ENCODE measurements at places on chromosomes 4 and X.

- DNase-seq, result no peak
Observed at GRCh38 chrX:6464726-6465125, 70.2 kb downstream of the VCX3A start.

GRCh38 chr4:30028826-30029225 is 691.3 kb upstream of the PCDH7 start:
- DNase-seq, result no peak

- DNase-seq, result no peak
Observed at GRCh38 chrX:45842207-45842925, 641.7 kb upstream of the DIPK2B start.

DNA sequence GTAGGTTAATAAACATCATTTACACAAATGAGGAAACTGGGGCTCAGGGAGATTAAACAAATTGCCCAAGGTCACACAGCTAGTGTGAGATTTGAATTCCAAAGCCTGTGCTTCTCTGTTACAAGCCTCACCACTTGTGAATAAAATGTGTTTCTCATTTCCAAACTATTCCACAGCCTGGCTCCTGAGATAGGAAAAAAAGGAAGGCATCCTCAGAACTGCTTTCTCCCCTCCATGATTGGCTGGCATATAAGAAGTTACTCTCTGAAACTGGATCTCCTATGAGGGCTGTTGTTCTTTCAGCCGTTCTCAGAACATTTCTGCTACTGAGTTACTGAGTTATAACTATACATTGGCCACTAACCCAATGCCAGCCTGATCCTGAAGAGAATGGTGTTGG is 237.9 kb downstream of the MAML3 start:
- DNase-seq, result no peak

GRCh38 chrX:13376857-13377549 is 57.1 kb upstream of the ATXN3L start:
- DNase-seq, result no peak

DNA sequence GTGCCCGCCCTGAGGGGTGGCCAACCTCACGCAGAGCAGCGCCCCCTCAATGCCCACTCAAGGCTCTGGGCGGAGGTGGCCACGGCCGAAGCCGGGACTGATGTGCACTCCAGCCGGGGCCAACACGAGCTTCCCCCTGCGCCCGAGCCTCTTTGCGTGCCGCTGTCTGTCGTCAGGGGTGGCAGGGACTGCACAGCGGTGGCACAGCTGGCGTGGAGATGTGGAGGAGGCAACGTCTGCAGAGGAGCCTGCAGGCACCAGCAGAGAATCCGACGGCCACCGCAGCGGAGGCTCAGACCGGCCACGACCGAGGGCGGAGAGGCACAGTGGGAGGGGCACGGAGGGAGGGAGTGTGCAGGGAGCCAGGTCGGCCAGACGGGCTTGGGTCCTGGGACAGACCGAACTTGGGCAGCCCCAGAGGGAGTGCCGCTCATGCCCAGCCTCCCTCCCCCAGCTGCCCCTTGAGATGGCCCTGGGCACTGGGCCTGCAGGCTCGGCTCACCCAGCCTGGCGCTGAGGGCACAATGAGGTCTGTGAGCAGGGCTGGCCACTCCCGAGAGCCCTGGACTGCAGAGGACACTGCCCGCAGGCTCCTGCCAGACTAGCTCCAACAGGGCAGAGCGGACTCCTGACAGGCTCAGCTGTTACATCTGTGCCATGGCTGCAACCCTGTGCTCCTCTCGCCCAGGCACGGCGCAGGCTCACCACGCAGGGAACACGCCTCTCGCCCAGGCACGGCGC is 46.5 kb upstream of the CPLX1 start:
- no peak for DNase-seq

DNA sequence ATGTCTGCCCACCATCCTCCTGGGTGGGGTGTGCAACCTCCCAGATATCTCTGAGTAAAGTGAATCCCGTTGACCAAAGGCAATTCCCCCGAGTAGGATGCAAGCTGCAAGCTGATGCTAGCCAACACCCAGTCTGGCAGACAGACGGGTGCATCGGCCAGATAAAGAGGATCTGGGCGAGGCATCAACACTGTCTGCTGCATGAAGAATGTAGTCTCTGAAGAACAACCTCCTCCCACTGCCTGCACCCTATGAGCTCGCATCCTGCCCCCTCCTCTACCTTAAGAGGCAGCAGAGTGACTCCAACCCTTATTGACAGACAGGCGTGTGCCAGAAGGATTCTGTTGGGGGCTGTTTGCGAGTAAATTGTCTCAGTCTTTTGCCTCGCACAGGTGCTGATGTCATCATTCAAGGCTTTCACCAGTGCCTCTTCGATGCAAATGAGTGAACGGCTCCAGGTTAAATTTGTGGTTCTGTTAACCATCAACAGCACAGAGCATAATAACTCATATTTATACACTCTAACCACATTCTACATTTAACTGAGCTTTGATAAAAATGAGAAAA is 546.9 kb downstream of the BCOR start:
- DNase-seq, result no peak

GRCh38 chrX:134287346-134287745 is 50.4 kb downstream of the CCDC160 start:
- no peak for DNase-seq

DNA sequence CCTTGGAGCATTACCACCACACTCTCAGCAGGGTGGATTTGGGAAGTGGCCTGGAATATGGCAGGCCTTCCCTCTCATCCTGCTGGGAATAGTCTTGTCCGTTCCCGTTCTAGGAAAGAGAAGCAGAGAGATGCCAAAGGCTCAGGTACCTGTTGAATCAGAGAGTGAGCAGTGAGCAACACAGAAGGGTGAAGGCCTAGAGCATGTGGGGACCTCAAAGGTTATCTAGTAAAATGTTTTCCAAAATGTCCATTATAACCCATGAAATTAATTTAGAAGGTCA is 30.8 kb downstream of the SLC16A2 start:
- no peak for DNase-seq

DNA sequence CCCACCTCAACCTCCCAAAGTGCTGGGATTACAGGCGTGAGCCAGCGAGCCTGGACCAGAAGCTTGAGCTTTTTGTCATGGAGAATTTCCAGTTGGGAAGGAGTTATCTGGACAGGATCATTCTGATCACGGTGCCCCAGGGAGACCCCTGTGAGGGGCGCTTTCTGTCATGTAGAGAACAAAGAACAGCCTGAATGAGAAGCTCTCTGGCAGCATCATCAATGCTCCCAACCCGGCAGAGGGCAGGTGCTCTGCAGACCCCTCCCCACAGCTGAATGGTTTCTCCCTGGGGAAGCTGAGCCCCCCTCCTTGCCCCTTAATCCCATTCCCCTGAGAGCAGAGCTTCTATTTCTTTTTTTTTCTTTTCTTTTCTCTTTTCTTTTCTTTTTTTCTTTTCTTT is 7.3 kb upstream of the CSF2RA start:
- no peak for DNase-seq

GRCh38 chrX:7139202-7140081 is 8.1 kb upstream of the STS start:
- no peak for DNase-seq

DNA sequence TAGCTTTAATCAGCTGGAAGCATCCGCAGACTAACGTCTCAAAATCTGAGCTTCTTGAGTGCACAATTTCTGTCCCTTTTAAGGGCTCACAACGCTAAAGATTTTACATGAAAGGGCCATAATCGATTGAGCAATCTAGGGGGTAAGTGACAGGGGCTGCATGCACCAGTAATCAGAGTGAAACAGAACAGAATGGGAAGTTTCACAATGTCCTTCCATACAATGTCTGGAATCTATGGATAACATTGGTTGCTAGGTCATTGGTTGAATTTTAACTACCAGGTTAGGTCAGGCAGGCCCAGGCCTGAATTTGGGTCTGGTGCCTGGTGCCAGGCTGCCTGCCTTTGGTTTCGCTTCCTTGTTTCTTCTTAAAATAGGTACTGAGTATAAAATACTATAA is 42.0 kb upstream of the MTMR8 start:
- DNase-seq, result no peak

- no peak for DNase-seq
Observed at GRCh38 chr4:78667325-78667724, 108.8 kb upstream of the BMP2K start.

DNA sequence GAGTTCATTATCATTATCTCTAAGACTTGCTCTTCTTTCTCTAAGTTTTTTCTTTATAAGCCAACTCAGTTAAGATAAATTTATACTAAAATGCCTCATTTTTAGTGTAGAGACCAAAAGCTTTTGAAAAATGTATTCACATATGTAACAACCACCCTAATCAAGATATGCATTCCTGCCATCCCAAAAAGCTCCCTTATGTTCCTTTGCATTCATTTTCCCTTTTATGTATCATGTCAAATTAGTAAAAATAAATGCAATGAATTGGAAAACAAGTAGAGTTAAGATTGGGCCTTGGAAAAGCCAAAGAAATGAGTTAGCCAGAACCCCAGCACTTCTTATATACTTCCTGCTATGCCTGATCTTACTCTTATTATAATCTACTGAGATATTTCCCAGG is 62.2 kb downstream of the NPY2R start:
- no peak for DNase-seq

DNA sequence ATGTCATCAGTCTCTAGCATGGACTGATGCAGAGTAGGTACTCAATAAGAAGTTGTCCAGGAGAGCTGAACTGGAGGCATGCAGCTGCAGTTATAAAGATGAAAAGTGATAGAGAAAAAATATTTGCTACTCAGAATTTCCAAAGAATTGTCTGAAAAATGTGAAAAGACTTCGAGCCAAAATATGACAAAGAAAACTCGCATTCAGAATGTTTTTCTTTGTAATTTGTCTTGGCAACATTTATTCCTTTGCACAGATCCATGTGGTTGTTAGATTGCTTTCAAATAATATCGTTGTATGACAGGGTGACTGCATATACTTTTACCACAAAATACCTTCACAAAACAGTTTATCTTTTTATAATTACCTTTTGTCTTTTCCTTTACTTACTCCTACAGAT is 128.0 kb upstream of the SLC4A4 start:
- DNase-seq, result no peak

DNA sequence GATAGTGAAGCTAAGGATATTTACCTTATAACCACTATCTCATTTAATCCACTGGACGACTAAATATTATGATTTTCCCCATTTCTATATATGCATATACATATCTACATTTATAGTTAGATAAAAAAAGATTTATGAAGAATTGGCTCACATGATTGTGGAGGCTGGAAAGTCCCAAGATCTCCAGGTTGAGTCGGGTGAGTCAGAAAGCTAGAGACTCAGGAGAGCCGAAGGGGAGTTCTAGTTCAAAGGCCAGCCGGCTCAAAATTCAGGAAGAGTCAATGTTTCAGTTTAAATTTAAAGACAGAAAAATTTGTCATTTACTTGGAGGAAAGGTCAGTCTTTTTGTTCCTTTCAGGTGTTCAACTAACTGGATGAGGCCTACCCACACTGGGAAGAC is 158.2 kb upstream of the CPEB2 start:
- no peak for DNase-seq

DNA sequence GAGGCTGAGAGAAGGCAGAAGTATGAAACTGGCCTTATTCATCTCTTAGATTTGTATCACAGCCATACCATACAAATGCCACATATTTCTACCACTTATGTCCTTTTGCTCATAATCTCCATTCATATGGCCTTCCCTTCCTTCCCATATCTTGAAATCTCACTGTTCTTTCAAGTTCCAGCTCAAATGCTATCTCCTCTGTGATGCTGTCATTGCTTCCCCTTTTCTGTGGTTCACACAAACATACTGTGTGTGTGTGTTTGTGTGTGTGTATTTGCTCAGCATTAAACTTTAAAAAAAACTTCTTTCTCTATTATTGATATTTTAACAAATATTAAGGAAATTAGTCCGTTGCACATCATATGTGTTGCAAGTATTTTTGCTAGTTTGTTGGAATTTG is 26.7 kb downstream of the PHKA1 start:
- DNase-seq, result no peak

GRCh38 chr4:118918388-118918787 is 29.7 kb downstream of the SYNPO2 start:
- no peak for DNase-seq

- DNase-seq, result no peak
Observed at GRCh38 chr4:183157215-183157614, 58.2 kb downstream of the WWC2 start.

GRCh38 chr4:114754616-114755015 is 156.0 kb downstream of the UGT8 start:
- DNase-seq, result no peak

DNA sequence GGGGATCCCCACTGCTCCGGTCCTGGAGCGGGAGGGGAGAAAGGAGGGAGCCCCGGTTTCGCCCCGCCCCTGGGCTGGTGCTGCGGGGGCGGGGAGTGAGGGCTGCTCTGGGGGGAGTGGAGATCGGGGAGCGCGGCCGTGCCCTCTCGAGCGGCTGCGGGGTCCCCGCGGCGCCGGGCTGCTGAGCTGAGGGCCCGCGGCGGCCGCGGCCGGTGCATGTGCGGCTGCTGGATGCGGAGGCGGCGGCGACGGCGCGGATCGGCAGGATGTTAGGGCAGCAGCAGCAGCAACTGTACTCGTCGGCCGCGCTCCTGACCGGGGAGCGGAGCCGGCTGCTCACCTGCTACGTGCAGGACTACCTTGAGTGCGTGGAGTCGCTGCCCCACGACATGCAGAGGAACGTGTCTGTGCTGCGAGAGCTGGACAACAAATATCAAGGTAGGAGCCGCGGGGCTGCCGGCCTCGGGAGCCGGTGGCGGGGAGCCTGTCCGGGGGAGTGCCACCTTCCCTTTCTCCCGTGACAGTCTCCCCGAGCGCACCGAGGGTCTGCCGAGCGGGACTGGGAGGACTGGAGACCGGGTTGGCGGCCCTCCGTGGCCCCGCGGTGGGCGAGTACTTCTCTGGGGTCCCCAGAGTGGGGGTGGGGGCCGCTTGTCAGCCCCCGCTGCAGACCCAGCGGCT is at the start of gene ING2:
Gene ING2, plus strand, starts transcription at position 129 of the 681 bp plus-strand sequence. Its CDS starts 138 bp downstream, at position 267.
- DNase-seq, result no peak

DNA sequence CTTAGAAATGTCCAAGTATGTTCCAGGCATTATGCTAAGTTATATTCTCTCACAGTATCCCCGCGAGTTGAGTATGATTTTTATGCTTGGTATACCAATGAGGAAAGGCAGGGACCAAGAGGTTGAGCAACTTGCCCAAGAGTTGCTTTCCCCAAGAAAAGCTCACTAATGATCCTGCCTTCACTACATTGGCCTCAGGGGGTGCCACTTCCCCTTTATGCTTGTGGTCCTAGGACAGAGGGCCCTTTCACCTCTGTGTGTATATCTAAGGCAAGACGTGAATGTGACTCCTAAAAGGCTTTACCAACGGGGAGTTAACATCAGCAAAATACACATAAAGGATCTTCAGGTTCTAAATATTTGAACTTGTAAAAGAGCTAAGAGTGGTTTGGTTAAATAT is 164.4 kb upstream of the CPEB2 start:
- DNase-seq, result no peak

GRCh38 chr4:14241574-14241973 is 614.0 kb upstream of the BOD1L1 start:
- no peak for DNase-seq

Measured in CD4-positive, alpha-beta T cell treated with Interleukin-12 subunit alpha and Interleukin-12 subunit beta, for 1 hour (primary cell).